Endothelial cell of umbilical vein (primary cell): ENCODE measurements at places on chromosomes 7 and 10.
A peak's percentile ranks its signal among the peaks of the same experiment; 100 is the strongest.

GRCh38 chr10:92180399-92180798 is 110.5 kb downstream of the CPEB3 start:
- no peak for DNase-seq

DNA sequence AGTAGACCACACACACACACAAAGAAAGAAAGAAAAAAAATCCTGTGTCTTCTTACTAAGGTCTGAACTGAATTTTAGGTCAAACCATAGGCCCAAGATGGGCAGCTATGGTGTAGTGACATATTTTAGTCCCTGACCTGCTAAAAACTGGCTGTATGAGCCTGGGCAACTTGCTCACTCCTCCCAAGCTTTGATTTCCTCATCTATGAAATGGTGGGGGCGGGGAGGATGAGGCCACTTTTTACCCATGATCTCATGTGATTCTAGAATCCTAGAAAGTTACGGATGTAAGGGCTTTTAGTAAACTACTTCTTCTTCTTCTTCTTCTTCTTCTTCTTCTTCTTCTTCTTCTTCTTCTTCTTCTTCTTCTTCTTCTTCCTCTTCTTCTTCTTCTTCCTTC is 6.1 kb upstream of the CCL24 start:
- no peak for DNase-seq

DNA sequence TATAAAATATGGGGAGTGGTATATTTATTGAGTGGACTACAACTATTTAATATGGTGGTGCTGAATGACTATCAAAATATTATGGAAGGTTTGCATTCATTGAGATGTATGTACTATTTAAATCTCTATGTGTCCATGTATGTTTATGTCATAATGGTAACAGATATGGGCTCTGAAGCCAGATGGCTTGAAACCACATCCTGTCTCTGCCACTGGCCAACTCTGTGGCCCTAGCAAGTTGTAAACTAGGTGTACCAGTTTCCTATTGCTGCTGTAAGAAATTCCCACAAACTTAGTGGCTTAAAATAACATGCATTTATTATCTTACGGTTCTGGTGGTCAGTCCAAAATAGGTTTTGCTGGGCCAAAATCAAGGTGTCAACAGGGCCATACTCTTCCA is 198.1 kb upstream of the NFE2L3 start:
- no peak for DNase-seq

DNA sequence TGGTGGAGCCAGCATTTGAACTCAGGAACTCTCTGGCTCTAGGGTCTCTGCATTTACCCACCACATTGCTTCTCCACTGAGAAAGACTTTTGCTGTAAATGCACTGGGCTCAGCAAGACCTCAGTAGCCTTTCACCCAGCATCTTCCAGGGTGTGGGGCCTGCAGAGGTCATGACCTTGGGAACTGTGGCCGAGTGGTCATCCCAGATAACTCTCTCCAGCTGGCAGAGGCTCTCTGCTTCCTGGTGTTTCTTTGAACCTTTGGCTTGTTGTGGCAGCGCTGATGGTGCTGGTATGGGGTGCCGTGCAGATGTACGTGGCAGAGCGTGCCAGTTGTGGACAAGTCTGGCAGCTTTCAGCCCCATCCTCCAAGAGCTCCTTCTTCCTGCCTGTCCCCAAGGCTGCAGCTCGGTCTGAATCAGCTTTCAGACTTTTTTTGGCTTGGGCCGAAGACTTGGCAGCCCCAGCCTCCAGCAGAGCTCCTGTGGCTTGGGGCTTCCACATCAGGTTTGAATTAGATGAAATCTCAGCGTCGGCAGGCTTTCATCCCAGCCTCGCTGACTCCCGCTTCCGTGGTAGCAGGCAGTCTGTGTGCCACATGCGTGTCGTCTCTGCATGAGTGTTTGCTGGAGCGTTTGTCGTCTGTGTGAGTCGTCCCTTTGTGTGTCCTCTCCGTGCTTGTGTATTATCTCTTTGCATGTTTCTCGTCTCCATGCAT is 21.5 kb downstream of the ADAMTS14 start:
- no peak for DNase-seq

DNA sequence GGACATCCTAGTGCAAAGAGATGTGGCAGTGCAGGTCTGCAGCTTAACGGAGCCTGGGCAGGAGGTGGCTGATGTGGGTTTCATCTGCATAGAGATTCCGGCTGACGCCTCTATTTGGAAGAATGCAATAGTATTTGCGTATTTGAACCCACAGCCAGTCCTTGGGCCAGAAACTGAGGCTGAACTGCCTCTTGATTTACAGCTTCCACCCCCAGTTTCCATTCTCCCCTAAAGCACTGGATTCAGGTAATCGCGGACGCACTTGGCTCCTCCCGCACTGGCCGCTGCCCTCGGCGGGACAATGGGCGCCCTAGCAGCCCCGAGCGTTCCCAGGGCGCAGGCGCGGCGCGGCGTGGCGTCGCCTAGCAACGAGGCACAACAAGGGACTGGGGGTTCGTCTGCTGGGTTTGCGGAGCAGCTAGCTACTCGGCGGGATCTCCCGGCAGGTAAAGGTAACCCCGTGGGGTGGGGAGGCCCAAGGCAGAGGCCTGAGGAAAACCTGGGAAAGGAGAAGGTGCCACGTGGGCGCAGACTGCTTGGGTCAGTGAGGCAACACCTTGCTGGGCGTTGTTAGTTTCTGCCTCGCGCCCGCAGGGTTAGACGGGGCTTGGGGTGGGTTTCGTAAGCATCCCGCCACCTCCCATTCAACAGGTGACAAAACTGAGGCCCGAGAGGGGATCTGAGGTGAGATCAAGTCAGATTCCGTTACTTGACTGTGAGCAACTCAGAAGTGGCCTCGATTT is at the start of gene ARMC3:
Gene ARMC3, plus strand, starts transcription at position 393 of the 743 bp plus-strand sequence. CDS start 3,944 bp downstream, outside the sequence.
- peak; percentile 57 for DNase-seq

- DNase-seq, result no peak
These were observed 350.9 kb upstream of the NPVF start for GRCh38 chr7:25578991-25579777.
